Astrocyte of the hippocampus (primary cell): ENCODE measurements at places on chromosomes 11 and 22.

- no peak for DNase-seq
These were observed 109.7 kb upstream of the CLPB start for GRCh38 chr11:72543849-72544542.

DNA sequence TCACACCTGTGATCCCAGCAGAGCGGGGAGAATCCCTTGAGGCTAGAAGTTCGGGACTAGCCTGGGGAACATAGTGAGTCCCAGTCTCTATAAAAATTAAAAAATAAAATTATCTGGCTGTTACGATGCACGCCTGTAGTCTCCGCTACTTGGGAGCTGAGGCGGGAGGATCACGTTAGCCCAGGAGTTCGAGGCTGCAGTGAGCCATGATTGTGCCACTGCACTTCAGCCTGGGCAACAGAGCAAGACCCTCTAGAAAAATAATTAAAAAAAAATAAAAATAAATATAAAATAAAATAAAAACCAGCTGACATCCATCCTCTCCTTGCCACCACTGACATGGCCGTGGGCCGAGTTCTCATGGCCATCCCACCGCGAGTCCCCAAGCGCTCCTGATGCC is 7.7 kb upstream of the RTN4R start:
- DNase-seq = no peak

- no peak for DNase-seq
These were observed 243.3 kb upstream of the B3GAT1 start for GRCh38 chr11:134655189-134655989.

GRCh38 chr11:90646706-90647105 is 423.9 kb upstream of the CHORDC1 start:
- no peak for DNase-seq

GRCh38 chr11:36095716-36096115 is 151.9 kb downstream of the LDLRAD3 start:
- DNase-seq = peak; percentile 62

GRCh38 chr11:31110830-31111229 is 258.7 kb downstream of the DCDC1 start:
- DNase-seq = no peak

GRCh38 chr11:46216019-46216764 is 61.3 kb upstream of the CREB3L1 start:
- peak; percentile 18 for DNase-seq

DNA sequence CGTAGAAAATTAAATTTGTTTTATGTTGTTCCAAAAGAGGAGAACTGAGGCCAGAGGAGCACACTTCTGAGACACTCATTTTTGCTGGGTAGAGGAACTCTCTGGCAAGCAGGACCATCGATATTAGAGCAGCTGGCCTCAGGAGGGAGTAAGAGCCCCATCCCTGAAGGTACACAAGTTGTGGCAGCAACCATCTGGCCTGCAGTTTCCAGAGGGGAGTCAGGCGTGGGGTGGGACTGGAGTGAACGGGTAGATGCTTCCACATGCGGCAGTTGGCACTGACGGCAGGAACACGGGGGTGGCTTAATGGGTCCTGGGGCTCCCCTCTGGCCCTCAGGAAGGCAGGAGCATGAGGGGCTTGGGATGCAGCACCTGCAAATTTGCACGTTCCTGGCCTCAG is 13.2 kb upstream of the SSTR3 start:
- DNase-seq = no peak

DNA sequence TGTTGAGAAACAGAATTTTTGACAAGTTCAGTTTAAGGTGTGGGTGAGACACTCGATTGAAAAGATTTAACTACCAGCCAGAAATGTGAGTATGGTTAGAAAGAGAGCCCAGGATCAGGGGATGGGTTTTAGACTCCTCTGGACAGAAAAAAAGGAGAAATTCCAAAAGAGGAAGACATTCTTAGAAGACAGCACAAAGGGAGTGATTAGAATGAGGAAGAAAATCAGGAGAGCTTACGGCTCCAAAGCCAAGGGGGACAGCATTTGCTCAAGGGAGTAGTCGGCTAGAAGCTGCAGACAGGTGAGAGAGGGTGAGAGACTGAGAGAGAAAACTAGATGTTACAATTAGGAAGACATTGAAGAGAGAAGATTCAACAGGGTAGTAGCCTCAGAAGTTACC is 166.1 kb downstream of the ADAMTS15 start:
- no peak for DNase-seq

DNA sequence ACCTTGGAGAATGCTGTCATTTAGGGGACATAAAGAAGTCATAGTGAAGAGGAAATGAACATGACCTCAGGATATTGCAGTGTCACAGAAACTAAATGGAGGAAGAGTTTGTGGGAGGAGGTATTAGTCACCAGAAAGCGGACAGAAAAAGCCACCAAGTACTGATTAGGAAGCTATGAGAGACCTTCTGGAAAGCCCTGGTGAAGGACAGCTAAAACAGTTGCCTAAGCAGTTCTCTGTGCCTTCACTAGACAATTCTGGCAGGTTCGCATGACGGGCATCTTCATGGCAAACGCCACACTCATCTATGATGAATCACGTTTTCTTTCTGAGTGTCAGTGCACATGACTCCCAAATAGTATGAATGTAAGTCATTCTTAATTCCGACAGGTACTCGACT is 325.8 kb downstream of the C11orf87 start:
- DNase-seq = no peak

DNA sequence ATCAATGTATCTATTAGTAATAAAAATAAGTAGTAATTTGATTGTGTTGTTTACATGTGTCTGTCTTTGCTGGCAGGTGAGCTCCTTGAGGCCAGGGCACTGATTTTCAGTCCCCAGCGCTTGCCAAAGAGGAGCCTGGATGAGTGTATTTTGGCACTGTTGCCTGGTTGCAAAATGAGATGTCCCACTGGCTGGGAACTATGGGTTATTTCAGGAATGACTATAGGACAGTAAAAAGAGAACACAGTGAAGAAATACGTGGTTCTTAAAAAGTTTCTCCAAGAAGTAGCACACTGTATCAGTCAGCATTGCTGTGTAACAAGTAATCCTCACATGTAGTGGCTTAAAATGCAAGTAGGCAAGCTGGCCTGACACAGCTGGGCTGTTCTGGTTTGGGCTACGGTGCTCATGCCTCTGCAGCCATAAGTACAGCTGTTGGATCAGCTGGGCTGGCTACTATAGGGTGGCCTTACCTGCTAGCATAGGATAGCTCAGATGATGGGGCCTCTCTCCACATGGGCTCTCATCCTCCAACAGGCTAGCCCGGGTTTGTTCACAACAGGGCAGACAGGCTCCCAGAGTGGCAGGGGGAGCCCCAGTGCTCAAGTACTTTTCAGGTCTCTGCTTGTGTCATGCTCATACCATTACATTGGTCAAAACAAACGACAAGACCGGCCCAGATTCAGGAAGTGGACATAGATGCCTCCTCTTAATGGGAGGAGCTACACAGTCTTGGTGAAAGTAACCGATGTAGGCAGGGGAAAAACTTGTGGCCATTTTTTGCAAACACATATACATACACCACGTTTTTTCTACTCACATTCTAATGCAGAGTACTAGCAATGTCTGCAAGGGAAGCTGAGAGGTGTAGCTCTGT is 399.1 kb downstream of the LARGE1 start:
- DNase-seq = no peak

- DNase-seq = no peak
These were observed 862.8 kb downstream of the FAM181B start for GRCh38 chr11:81870815-81871214.

GRCh38 chr11:109306322-109306721 is 115.7 kb upstream of the C11orf87 start:
- DNase-seq = no peak

DNA sequence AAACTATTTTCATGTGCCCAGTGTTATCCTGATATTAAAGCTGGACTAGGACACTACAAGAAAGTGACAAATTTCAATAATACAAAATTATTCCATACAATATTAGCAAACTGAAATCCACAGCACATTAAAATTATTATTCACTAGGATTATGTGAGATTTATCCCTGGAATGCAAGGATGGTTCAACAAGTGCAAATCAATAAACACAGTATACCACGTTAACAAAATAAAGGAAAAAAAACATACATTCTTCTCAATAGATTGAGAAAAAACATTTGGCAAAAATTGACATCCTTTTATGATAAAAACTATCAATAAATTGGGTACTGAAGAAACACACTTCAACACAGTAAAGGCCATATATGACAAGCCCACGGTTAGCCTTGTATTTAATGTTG is 1758.2 kb upstream of the RAG2 start:
- DNase-seq = no peak

- DNase-seq = no peak
These were observed 1233.3 kb downstream of the TBC1D22A start for GRCh38 chr22:47995718-47996117.

DNA sequence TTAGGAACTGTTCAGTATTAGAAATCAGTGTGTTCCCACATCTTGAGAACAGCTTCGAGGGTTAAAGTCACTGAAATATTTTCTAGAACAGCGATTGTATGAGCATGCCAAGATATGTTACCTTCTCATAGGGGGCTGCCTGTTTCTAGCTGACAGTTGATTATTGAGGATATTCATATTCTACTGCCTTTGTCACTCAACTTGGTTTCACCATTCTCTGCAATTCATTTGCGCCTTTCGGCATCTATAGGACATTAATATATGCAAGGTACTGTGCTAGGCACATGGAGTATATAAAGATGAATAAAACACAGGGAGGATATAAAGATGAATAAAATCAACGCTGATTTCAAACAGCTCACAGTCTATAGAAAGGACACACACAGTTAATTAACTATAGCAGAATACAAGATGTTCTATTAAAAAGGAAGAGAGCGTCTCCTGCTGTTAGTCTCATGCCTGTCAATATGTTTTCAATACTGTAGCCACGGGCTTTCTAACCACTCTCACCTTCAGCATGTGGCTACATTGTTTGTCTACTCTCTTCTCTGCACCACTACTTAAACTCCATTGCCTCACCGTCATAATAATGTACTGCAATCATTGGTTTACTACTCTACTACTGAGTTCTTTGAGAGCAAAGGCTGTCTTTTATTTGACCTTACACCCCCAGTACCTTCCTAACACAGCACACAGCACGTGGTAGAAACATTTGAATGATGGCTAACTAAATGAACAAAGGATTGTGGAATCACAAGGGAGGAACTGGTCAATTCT is 81.9 kb downstream of the RAB30 start:
- DNase-seq = no peak

- DNase-seq = no peak
These were observed 19.1 kb downstream of the PIK3C2A start for GRCh38 chr11:17188675-17189074.

- DNase-seq = no peak
These were observed 105.8 kb upstream of the SLC5A12 start for GRCh38 chr11:26827567-26828081.

DNA sequence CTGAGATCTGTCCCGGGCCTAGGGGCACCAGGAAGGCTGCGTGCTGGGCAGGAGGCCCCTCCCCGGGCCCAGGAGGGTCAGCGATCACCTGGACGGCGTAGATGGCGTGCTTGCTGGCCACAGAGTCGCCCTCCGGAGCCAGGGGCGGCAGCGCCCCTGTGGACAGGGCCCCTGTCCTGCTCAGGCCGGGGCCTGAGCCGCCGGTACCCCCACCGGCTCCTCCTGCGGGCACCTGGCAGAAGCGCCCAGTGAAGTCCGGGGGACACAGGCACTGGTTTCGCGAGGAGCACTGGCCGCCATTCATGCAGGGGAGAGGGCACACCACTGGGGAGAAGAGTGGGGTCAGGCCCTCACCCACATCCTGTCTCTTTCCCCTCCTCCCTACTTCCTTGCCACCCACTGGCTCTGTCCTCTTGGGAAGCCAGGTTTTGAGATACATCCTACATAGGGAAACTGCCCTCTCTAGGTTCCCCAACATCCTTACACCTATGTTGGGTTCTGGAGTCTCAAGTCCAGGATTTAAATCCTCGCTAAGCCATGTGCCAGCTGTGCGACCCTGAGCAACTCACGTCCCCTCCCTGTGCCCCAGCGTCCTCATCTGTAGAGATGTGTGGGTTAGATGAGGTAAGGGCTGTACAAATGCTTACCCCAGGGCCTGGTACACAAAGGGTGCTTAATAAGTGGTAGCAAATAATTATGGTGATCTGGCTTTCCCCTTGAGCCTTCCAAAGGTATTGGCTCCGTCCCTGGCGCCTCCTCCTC is 3.9 kb downstream of the LTBP3 start:
- no peak for DNase-seq

DNA sequence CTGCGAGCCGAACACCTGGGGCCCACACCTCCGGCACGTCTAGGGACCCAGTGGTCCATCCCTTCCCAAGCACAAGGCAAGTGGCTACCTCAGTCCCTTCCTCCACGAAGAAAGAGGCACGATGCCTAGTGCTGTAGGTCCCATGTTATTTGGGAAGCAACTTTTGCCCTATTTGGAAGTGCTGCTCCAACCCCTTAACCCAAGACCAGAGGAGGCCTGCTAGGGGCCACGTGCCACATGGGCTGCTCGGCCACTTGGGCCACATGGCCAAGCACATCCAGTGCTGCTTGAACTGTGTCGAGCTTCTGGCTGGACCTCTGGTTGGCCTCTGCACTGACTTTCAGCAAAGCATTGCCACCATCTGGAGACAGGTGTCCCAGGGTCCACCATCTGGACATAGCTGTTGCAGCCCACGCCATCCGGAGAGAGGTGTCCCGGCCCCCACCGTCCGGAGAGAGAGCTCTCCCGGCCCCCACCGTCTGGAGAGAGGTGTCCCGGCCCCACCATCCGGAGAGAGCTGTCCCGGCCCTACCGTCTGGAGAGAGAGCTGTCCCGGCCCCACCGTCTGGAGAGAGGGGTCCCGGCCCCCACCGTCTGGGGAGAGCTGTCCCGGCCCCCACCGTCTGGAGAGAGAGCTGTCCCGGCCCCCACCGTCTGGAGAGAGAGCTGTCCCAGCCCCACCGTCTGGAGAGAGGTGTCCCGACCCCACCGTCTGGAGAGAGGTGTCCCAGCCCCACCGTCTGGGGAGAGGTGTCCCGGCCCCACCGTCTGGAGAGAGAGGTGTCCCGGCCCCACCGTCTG is 6.5 kb upstream of the B4GALNT4 start:
- no peak for DNase-seq

- DNase-seq = peak; percentile 94
These were observed 44.1 kb downstream of the GNB1L start for GRCh38 chr22:19810381-19811201.

DNA sequence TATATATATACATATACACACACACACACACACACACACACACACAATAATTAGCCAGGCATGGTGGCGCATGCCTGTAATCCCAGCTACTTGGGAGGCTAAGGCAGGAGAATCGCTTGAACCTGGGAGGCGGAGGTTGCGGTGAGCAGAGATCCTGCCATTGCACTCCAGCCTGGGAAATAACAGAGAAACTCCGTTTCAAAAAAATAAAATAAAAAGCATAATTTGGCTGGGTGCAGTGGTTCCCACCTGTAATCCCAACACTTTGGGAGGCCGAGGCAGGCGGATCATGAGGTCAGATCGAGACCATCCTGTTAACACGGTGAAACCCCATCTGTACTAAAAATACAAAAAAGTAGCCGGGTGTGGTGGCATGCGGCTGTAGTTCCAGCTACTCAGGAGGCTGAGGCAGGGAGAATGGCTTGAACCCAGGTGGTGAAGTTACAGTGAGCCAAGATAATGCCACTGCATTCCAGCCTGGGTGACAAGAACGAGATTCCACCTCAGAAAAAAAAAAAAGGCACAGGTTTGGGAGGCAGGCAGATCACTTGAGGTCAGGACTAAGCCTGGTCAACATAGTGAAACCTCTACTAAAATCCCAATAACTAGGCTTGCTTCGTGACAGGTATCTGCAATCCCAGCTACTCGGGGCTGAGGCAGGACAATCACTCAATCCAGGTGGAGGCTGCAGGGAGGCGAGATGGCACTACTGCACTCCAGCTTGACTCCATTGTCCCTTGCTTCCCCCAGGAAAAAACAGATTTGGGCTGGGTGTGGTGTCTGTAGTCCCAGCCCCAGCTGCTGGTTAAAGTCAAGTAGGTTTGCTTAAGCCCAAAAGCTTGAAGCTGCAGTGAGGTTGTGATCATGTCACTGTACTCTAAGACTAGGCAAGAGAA is 11.8 kb upstream of the WDR74 start:
- no peak for DNase-seq
